ENCODE measurements at places on chromosomes 13 and 19.

- DNase-seq: no peak
These were observed 48.9 kb downstream of the ZNRF4 start for GRCh38 chr19:5504114-5504513.

DNA sequence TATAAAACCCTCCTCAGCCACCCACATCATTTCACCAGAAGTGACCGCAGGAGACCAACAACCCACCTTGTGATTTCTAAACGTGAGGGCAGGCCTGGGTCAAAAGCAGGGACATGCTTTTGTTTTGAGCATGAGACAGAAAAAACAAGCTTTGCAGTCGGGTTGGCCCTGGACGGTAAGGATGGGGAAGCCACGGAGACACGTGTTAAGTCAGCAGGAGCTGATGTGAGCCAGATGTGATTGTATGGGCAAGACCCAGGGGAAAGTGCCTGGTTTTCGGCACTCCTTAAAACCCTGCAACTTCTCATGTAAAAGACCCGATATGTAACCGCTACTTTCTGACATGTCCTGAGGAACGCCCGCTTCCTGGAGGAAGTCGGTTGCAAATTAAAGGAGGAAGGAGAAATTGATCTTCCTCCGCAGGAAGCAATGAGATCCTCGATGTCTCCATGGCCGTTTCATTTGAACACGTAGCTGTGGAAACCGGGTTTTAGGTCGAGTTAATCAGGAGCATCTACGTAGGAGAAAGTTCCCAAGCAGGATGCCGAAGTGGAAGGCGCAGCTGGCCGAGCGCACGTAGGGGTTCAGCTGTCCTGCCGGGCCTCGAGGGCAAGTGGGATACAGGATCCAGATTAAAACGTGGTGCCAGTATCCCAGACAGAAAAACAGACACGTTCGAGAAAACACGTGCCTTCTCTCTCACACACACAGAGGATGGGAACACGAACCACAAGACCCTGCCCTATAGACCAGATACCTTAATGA lies 40.5 kb upstream of the POMP start:
- no peak for DNase-seq

DNA sequence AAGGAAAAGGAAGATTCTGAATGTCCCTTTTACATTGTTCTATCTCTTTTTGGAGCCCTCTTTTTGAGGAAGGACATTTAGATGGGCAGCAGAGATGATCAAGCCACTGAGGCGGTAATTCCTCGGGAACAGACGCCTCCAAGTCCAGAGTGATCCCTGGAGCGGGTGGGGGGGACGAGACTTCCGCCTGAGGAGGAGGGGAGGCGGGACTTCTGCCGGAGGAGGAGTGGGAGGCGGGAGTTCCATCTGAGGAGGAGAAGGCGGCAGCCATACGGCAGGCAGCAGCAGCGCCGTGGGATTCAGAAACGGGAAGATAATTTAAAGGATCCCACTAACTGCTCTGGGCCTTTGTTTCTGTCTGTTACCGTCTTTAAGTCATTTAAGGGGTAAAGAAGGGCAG lies 37.6 kb upstream of the CD177 start:
- DNase-seq: no peak

- no peak for DNase-seq
These were observed 20.4 kb upstream of the ZNF83 start for GRCh38 chr19:52658595-52658994.

DNA sequence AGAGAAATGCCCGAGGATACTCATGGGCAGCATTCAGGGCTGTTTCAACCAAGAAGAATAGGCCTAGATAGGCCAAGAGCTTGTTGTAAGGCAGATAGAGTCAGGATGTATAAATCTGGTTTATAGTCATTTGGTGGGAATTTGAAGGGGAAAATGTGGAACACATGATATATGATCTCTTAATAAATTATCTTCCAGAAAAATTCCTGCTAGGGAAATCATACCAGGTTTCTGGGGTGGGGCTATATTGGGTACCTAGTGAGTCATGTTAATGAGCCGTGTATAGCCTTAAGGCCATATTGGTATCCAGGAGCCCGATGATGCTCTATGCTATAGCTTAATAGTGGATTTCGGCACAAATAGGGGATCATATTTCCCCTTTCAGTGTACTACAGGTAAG lies 51.5 kb upstream of the HTR2A start:
- no peak for DNase-seq

DNA sequence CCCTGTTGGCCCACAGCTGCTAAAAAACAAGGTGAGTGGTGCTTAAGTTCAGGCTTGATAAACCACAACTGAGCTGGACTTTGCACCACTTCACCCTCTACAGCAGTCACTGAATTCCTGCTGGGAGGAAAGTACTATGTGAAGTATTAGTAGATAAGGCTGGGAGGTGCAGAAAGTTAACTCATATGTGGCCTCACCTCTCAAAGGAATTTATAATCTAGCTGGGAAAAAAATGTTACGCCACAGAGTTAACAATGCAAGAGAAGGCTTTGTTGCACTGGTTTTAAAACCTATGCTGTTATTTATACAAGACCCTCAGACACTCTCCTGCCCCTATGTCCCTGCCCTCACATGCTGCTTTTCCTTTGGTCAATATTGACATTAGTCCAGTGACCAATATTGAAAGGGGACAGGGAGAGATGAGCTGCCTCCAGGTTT lies 60.9 kb downstream of the LIG4 start:
- DNase-seq: no peak

- DNase-seq: no peak
These were observed 1.3 kb upstream of the ISOC2 start for GRCh38 chr19:55462722-55463121.

- DNase-seq: no peak
These were observed 22.0 kb downstream of the SAE1 start for GRCh38 chr19:47152632-47153031.

DNA sequence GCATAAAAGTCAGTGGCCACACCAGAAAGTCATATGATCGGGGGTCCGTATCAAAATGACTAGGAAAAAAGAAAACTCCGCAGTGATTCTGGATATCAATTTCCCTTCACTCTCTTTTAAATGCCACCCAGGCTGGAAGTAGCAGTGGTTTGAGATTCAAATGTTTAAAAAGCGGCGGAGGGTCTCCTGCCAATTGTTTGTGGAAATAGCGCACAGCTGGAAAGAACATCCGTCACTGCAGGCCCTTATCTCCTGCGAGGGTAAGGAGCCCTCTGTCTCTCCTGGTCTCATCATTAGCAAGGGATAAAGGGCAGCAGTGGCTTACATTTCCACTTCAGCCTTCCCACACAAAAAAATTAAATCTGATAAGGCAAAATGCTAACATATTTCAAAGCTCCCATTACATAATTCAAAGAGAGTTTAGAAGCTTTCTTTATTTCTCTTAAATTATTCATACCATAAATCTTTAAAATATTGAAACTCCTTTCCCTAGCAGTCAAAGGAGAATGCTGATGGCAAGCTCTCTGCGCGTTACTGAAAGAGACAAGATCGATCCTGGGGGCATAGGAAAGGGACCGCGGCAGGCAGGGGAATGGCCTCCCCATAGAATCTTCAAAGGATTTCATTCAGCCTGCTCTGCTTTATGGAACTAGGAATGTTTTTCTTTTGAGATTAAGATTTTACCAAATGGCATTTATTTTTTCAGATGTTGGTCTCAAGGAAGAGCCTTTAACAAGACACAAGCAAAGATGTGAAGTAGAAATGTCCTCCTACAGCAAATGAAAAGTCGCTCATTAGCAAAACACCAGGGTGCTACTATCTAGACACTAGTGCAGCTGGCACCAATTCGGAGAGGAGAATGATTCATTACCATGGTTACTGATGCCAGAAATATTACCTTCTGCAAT lies 35.0 kb downstream of the AMER2 start:
- no peak for DNase-seq

DNA sequence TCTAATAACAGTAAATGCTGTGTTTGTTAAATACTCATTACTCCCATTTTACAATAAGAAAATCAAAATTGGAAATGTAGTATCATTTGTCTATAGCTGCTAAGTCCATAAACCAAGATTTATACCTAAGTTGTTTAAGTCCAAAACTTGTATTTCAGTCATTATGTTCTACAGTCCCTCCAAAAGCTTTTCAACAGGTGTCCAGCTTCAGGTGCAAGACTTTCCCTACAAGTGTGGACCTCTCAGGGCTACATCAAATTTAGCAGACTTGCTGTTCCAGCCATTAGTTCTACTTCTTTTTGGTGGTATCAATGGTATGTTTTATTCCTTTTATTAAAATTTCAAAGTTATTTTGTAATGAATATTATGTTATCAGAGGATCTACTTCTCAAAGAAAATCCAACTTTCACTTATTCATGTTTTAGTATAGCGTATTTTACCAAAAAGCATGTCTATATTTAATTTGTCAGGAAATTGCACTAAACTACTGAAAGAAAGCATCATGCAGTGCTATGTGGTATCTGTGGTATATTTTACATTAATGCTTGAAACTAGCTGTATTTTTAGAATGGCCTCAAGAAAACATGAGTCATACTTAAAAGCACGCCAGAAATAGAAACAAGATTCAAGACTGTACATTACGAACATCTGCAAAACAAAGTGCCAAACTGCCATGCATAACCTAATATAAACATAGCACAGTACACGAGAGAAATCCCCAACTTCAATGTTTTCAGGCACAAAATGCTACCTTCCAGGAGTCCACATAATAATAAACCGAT lies 44.5 kb downstream of the VWA8 start:
- DNase-seq: no peak

DNA sequence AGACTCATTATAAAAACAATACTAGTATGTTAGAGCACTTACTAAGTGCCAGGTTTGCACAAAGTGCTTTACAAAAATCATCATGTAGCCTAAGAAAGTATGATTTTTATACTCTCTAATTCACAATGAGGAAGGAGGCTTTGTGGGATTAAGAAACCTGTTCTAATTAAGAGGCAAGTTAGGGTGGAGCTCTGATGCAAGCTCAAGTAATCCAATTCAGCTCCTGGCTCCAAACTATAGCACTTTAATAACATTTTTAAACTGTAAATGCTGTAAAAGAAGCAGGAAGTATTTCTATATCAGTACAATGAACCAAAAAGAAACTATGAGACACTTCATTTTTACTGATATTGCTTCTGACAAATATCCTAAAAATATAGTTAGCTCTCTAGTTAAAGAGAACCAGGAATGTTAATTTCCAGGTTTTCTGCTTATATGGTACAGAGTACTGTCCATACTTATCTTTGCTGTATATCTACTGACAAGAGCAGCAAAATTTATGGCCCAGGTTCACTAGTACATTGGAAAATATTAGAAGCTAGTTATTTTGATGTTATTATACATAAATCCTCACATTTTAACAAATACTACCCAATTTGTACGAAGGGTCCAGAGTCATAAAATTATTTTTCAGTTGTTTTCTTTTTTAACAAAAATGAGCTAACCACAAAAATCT lies 482.0 kb downstream of the DIAPH3 start:
- DNase-seq: no peak

DNA sequence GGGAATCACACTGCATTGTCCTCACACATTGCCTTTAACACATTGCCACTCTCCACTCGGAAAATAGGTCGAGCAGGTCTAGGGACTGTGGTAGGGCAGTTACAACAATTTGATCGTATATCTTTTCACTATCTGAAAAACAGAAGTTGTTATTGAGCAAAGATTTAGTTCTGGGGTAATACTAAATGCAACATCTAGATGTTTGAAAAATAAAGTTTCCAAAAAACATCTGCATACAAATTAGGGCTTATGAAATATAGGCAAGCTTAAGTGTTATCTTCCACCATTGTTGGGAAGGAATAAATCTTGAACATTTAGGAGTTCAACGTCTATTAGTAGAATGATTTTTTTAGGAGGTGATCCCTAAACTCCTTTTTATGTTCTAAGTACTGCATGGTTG lies 768 bp upstream of the HS6ST3 start:
- no peak for DNase-seq

- DNase-seq: no peak
These were observed 1718.2 kb downstream of the EFNB2 start for GRCh38 chr13:104817271-104817670.

- no peak for DNase-seq
These were observed 112.8 kb downstream of the CRYL1 start for GRCh38 chr13:20412691-20413355.

GRCh38 chr13:100178309-100178708 lies 89.4 kb downstream of the PCCA start:
- no peak for DNase-seq

GRCh38 chr13:37546087-37546486 lies 52.5 kb downstream of the POSTN start:
- no peak for DNase-seq

DNA sequence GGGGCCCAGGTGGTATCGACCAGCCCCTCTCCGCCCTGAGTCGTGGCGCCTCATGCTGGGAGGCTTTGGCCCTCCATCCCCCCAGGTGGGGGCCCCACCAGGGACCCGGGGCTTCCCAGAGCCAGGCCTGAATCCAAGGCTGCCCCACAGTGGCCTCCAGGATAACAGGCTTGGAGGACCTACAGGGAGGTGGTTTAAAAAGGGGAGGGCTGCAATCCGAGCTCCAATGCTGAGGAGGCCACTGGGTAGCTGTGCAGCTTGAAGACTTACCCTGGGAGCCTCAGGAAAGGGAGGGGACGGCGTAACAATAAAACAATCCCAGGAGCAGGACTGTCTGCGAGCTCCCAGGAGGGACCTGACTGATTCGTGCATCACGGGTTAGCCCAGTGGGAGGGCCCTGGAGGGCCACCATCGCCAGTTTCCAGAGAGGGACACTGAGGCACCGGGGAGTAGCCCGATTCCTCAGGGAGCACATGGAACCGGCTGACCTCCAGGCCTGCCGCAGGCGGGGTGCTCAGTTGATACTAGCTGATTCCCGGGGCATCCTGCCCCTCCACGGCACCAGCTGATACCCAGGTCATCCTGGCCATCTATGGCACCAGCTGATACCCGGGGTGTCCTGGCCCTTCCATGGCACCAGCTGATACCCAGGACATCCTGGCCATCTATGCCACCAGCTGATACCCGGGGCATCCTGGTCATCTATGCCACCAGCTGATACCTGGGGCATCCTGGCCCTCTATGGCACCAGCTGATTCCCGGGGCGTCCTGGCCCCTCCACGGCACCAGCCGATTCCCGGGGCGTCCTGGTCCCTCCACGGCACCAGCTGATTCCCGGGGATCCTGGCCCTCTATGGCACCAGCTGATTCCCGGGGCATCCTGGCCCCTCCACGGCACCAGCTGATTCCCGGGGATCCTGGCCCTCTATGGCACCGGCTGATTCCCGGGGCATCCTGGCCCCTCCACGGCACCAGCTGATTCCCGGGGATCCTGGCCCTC lies 3.7 kb upstream of the C2CD4C start:
- DNase-seq: no peak

DNA sequence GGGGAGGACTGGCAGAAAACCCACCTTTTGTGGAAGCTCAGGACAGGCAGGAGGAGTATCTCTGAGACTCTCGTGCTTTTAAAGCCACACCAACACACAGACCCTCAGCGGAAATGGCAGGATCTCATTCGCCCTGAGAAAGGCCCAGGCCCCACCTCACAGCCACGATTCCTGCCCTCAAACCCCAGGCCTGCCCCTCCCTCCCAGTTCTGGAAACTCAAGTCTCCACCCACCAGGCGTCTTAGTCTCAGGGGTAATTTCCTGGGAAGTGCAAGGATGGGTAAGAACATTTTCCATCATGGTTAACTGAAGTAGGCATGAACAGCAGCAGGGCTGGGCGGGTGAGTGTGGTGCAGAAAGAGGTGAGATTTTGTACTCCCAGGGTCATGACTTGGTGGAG lies 8.0 kb upstream of the PDE4C start:
- no peak for DNase-seq

- no peak for DNase-seq
These were observed 97.8 kb upstream of the UBL3 start for GRCh38 chr13:29948244-29948643.

- no peak for DNase-seq
These were observed 2.8 kb downstream of the FZR1 start for GRCh38 chr19:3508771-3509535.

- no peak for DNase-seq
These were observed 73.3 kb downstream of the TNFRSF19 start for GRCh38 chr13:23643338-23644125.

GRCh38 chr13:111854403-111854802 lies 212.5 kb upstream of the SOX1 start:
- no peak for DNase-seq

All from stimulated activated CD8-positive, alpha-beta memory T cell treated with anti-CD3 and anti-CD28 coated beads, Interleukin-15, amount 100 ng/mL, for 1 hour (primary cell).